Activated CD4-positive, alpha-beta T cell treated with anti-CD3 and anti-CD28 coated beads for 4 hours (primary cell): ENCODE measurements at places on chromosomes 16 and 17.
A peak's percentile ranks its signal among the peaks of the same experiment; 100 is the strongest.

DNA sequence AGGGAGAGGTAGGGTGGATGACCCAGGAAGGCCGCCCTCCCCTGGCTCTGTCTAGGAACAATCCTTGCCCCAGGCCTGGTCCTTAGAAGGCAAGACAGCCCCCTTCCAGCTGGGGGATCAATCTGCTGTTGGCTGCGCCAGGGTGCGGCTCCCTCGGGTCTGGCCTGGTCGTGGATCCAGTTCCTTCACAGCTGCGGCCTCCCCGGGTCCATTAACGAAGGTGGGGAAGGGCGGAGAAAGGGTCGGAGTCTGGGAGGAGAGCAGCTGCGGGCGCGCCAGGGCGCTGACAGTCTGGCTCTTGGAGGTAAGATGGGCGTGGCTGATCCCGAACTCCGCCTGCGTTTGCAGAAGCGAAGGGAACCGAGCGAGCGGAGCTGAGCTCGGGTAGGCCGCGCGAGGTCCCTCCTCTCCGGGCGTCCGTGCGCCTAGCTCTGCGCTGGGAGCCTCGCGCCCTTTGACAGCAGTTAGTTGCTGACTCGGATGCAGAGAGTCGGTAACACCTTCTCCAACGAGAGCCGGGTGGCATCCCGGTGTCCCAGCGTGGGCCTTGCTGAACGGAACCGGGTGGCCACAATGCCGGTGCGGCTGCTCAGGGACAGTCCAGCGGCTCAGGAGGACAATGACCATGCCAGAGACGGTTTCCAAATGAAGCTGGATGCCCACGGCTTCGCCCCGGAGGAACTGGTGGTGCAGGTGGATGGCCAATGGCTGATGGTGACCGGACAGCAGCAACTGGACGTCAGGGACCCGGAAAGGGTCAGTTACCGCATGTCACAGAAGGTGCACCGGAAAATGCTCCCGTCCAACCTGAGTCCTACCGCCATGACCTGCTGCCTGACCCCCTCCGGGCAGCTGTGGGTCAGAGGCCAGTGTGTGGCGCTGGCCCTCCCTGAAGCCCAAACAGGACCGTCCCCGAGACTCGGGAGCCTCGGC, at the start of gene HSPB9:
TSS of gene HSPB9 (plus strand) at position 434 of the 933 bp plus-strand sequence. CDS start at position 481, 47 bp downstream.
- no peak for DNase-seq

DNA sequence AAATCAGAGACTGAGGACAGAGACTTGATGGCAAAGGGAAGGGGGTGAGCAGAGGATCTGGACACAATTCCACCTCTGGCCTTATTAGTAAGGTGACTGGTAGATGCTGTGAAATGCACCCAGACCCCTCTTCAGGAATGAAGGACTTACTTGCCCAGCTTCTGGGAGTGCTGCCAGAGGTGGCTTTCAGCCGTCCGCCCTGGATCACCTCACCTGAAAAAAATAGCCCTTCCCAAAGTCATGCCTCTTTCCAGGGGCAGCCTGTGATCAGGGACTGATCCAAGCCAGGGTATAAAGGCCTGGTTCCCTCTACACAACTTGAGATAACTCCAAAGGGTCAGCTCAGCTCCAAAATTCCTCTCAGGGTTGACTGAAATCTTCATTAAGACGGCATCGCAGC, 20.4 kb upstream of the TMEM220 start:
- no peak for DNase-seq

DNA sequence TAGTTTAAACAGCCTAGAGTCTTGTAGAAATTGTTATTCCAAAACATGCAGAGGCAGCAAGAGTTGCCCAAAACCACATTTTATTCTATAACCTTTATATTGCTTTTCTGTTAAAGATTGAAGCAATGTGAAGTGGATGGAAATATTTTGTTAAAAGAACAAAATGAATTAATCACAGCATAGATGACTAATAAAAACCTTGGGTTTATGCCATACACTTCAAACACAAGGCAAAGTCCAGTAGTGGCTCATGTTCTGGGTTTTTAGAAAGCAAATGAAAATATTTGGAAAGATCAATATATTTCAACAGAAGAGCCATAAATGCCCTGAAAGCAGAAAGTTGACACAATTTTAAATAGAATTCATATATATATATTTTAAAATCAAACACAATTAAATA, 36.7 kb upstream of the ULK2 start:
- no peak for DNase-seq

DNA sequence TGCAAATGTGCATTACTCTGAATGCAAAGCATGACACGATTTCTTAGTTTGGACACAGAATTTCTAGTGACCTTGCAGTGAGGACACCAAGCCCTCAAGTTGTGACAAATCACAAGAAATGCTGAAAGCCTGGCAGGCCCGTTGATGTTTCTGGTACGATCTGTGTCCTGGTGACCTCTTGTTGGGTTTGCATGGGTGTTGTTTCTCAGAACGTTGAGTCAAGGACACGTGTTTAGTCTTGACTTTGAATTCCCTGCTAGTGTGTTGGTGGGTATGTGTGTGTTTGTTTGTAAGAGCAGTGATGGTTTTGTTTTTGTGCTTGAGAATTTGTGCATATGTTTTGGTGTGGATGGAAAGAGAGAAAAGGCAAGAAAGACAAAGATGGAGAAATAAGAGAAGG, 37.8 kb upstream of the MAF start:
- DNase-seq: no peak

DNA sequence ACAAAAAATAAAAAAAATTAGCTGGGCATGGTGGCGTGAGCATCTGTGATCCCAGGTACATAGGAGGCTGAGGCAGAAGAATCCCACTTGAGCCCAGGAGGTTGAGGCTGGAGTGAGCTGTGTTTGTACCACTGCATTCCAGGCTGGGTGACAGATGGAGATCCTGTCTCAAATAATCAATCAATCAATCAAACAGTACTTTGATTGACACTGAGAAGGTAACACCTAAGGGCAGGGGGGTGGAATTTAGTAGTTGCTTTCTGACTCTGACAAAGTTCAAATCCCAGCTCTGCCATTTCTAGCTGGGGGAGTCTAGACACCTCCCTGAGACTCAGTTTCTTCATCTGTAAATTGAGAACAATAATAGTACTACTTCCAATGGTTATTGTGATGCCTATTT, 12.0 kb downstream of the SSH2 start:
- DNase-seq: no peak

- DNase-seq: no peak
These were observed 4.4 kb upstream of the LHX1 start for GRCh38 chr17:36932694-36933511.

DNA sequence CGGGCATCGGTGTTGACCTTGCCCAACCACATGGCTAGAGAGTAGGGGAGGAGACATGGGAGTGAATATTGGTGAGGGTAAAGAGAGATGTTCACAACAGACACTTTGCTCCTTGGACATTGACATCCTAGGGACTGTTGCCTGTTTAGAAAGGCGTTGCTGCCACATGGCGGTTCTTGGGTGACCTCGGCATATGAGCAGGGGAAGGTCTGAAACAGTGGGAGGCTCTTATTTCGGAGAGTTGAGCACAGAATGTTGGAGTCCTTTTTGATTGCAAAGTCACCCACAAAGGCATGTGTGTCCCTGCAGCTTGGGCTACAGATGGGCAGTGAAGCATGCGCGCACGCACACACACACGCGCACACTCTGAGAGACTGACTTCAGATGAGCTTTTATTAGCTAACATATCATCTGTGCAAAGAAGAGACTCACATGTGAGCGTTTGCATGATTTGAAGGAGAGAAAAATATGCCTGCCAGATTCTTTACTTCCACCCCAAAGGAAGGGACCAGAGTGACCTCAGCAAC, 104.4 kb downstream of the SHISA9 start:
- DNase-seq: no peak

- DNase-seq: no peak
These were observed 328.5 kb downstream of the SLC39A11 start for GRCh38 chr17:72763981-72764380.

DNA sequence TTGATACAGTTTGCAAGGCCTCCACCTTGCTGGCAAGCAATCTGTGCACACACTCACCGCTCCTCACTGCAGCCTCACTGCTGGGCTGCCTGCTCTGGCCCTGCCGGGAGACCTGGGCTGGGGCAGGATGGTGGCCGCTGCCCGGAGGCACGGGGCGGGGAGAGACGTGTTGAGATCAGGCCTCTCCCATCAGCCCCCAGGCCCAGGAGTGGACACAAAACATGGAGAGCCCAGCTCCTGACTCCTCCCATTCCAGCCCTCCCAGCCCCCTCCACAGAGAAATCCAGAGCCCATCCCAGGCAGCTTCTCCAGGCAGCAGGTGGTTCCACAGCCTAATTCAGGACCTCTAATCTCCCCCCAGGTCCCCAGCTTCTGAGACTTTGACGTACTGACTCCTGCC, 23.1 kb upstream of the RPL38 start:
- DNase-seq: no peak

DNA sequence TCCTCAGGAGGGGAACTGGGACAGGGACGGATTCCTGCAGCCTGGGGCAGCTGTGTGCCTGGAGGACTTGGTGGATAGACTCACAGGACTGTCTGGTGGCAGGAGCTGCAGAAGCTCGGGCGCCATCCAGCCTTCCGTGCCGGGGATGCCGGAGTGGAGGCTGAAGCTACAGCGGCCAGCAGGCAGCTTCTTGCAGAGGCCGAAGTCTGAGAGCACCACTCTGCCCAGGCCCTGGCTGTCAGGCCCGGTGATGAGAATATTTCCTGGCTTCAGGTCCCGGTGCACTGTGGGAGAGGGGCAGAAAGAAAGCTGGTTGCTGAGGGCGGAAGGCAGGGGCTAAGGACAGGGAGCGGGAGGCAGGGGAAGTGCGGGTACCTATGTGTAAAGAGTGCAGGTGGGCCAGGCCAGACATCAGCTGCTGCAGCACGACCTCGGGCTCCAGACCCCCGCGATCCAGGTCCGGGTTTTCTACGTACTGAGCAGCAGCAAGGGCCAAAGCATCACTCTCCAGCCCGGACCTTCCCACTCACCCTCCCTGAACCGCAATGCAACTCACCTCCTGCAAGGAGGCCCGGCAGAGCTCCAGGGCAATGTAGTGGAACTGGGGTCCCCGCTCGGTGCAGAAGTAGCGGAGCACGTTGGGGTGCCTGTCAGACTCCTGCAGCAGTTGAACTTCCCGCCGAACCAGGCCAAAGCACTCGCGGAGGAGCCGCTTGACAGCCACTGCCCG, 16.1 kb downstream of the PLK1 start:
- no peak for DNase-seq

DNA sequence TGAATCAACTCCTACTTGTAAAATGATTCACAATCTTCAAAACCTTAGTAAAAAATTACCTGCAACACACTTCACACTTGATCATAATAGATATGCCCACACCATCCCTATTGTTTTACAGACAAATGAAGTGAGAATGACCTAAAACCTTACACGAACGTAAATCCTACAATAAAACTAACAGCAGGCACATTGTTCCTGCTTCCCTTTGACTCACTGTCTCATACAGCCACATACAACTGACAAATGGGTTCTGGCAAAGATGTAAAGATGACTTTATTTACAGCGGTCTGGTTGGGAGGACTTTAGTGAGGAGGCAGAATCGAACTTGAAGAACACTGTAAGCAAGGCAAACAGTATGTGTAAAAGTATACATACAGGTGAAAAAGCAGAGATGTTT, 188.7 kb downstream of the MYO1D start:
- DNase-seq: no peak

DNA sequence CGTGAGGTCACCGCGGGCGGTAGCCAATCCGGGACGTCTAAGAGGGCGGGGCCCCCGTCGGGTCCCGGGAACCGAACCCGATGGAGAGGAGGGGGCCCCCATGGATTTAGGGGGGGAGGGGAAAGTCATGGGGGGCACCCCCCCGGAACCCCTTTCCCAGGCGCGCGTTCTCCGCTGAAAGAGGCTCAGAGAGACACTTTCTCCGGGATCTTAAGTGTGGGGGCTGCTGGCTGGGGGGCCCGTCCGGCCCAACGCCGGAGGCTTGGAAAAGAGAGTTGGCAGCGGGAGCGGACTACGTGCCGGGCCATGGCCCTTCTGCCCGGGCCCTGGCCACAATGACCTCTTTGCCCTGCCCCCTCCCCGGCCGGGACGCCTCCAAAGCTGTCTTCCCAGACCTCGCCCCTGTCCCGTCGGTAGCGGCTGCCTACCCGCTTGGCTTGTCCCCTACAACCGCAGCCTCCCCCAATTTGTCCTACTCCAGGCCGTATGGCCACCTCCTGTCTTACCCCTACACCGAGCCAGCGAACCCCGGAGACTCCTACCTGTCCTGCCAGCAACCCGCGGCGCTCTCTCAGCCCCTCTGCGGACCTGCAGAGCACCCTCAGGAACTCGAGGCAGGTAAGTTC, at the start of gene DLX4:
TSS of gene DLX4 (plus strand) at position 57 of the 626 bp plus-strand sequence. CDS start at position 336, 279 bp downstream.
- DNase-seq: peak; percentile 9

DNA sequence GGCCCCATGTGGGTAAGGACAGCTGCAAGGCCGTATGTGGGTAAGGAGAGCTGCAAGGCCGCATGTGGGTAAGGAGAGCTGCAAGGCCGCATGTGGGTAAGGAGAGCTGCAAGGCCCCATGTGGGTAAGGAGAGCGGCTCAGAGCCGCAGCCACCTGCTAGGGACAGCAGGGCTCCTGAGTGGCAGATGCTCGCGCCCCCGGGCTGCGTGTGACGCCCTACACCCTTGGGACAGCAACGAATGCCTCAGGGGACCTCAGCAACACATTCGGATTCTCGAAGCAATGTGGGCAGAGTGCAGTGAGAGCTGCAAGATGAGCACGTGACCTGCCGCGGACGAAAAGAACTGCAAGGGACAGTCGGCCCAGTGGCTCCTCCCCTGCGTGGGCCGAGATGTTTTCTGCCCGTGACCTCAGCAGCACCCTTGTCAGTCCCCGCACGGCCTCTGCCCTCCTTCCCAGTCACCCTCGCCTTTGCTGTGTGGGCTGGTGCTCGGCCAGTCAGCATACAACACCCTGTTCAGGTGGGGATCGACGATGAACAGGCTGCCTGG, 9.6 kb upstream of the SLC38A8 start:
- no peak for DNase-seq

GRCh38 chr16:13568803-13569202, 351.2 kb upstream of the ERCC4 start:
- no peak for DNase-seq
